Fibroblast of skin of scalp (primary cell): ENCODE measurements at places on chromosomes 5 and 9.

DNA sequence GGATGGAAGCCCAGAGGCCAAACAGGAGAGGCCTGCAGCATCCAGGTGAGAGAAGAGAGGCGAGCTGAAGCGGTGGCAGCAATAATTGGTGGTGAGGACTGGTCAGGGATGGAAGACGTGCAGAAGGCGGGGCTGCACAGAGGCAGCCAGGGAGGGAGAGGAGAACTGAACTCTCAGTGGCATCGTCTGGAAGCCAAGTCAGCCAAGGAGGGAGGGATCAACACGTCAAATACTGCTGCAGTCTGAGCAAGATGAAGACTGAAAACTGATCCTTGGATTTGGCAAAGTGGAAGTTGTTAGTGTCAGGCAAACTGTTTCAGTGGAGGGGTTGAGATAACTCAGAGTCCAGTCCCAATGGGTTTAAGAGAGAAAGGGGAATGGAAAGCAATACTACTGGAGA lies 145.4 kb downstream of the CDK5RAP2 start:
- peak; percentile 44 for DNase-seq

DNA sequence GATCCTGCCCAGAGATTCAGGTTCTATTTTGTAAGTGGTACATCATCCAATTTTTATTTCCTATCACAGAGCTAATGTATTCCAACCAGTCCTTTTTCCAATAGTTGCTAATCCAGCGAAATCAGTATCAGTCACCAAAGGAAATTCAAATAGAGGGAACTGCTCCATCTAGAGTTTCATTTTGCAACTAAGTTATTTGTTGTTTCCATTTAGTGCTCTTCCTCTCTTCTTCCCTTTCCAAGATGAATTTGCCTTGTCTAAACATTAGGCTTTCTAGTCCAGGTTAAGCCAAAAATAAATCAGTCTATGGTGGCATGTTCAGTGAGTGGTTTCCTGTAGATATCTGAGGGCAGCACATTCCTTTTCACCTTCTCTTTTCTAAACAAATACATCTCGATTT lies 79.8 kb upstream of the SPATA31D4 start:
- DNase-seq: peak; percentile 44

DNA sequence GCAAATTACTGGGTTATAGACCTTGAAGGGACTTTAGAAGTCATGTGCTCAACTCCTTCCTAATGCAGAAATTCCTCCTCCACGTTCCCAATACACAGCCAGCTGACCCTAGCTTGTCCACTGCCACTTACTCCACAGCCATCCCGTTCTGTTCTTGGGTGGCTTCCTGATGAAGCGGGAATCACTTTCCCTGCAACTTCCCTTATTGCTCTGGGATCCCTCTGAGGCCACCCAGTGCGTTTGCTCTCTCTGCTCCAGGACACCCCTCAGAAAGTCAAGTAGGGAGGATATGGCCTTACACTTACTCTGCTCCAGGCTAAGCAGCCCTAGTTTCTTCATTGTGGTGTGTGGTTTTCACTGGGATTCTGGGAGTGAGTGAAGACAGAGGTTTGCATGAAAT lies 55.5 kb downstream of the GALNT12 start:
- no peak for DNase-seq

GRCh38 chr5:160092514-160092913 lies 26.7 kb downstream of the PWWP2A start:
- DNase-seq: no peak

GRCh38 chr5:67773411-67774266 lies 441.9 kb upstream of the PIK3R1 start:
- DNase-seq: peak; percentile 46

GRCh38 chr9:18855656-18856055 lies 177.4 kb downstream of the SAXO1 start:
- no peak for DNase-seq

DNA sequence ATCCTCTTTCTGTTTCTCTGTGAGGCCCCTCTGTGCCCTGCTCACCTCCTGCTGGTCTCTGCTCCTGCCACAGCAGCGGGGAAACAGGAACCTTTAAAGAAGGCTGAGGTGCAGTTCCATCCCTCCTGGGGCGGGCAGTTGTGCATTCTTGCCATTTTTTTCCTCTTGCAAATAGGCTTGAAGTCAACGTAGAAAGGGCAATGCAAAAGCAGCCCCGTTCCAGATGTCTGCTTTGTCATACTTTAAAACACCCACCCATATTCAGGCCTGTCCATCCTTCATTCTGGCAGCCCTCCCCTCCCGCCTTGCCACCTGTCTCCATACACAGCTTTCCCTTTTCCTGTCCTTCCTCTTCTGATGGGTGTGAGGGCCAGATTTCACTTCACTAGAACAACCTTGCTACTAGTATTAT lies 65.4 kb upstream of the KLF9 start:
- DNase-seq: peak; percentile 27

DNA sequence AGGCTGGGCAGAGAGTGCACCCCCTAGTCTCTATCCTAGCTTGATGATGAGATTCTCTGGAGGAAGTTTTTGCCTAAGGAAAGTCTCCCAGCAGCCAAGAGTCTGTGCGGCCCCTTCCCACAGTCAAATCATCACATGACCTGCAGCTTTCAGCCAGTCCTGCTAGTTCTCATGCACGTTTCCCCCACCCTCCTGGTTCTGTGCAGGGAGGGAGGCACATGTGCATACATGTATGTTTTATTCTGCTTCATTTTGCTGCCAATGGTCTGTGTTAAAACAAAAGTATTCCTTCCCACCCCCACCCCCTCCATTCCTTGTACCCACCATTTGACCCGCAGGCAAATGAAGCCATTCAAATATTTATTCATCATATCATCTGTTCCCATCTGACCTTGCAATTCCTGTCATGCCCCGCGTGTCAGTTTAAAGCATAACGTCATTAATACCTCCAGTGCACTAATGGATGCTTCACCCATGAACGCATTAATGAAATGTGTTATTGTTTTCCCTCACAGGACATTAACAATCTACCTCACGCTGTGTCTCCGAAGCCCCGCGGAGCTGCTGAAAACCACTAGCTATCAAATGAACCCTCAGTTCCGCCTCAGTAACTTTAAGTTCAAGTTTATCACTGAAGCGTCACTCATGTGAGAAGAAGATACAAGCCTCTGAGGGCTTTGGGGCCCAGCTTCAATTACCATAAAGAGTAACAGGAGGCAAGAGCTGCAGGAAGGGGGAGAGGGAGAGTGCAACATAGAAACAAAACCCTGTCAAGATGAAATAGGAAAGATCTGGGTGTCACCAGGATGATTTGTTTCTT lies 139.6 kb downstream of the RASEF start:
- DNase-seq: peak; percentile 4

DNA sequence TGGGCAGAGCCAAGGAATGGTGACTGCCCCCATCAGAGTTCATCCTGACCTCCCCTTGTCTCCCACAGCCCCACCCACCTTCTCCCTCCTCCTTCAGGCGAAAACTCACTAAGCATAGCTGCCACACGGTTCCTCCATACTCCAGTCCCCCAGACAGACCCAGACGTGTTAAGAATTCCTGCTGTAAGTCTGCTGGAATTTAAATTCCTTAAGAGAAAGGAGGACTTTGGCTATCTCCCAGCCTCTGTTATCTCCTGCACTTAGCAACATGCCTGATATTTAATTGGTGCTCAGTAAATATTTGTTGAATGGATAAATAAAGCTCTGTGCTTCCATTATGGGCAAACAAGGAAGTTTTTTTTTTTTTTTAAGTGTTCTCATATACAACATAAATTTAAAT lies 213.7 kb downstream of the RFK start:
- DNase-seq: peak; percentile 85

GRCh38 chr5:143170104-143170503 lies 233.4 kb downstream of the NR3C1 start:
- no peak for DNase-seq

DNA sequence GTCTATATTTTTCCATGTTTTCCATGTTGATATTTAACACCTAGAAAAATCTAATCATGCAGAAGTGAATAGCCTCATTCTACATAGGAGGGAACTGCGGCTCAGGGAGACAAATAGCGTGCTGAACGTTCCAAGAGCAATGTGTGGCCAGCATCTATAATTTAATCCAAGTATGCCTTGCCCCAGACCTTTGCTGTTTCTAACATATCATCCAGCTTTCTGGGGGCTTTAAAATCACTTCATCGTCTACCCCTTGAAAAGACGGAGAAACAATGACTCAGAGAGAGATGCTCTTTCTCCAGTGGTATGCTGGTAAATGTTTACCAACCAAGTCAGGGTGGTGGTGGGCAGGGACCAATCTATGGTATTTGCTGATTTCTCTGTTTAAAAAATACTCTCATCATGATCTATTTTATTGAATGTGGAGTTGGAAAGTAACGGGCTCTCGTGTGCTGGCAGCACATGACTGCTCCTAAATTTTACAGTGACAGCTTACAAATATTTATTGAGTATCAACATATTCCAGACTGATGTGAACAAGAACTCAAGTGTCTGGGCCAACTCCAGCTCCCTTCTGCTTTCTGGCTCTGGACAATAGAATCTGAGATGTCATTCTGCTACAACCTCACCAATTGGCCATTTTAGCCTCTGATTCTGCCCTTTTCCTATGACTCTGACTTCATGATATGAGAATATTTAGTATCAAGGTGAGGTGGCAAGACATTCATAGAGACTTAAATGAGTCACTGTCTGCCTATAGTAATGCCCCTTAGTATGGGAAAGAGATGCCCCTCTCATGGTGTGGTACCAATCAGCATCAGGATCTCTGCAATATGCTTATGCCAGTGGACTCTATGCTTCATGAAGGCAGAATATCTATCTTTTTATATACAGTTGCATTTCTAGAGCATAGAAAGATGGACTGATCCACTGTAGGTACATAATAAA lies 407.4 kb upstream of the TNC start:
- DNase-seq: no peak

DNA sequence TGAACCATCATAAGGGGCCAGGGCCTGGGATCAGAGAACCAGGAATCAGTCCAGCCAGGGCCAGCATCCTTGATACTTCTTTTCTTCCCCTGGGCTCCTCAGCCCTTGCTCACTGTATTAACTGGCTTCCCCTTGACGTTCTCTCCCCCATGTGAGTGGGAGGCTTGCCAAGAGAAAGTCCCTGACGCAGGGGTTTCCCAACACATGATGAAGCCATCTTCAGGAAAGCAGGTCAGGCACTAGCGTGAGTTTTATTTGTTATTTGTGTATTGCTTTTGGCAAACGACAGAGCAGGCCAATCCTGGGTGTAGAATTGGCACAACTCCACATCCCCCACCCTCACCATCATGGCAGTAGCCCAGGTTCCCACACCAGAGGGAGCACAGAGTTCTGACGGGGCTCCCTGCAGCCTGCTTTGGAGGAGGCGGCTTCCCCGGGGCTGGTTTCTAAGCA lies 165.5 kb upstream of the NFIL3 start:
- DNase-seq: peak; percentile 34
